ENCODE measurements at places on chromosomes 3 and 15.

- no peak for DNase-seq
- H3K27me3 ChIP-seq = no peaks in the 10 kb centered on the region
- no peak overlapping the region for H3K4me3 ChIP-seq
- H3K4me1 ChIP-seq = no peaks in the 10 kb centered on the region
- no peaks in the 10 kb centered on the region for H3K36me3 ChIP-seq
- no peak overlapping the region for H3K27ac ChIP-seq
Observed at GRCh38 chr15:68259883-68260282, 17.7 kb upstream of the FEM1B start.

- no peaks in the 10 kb centered on the region for H3K27me3 ChIP-seq
- H3K36me3 ChIP-seq = no peaks in the 10 kb centered on the region
- DNase-seq = no peak
Observed at GRCh38 chr3:129462361-129462968, 22.4 kb downstream of the IFT122 start.

GRCh38 chr3:13113346-13114330, 40.4 kb upstream of the IQSEC1 start:
- no peaks in the 10 kb centered on the region for H3K4me1 ChIP-seq
- no peak overlapping the region for H3K4me3 ChIP-seq
- no peaks in the 10 kb centered on the region for H3K27me3 ChIP-seq

GRCh38 chr15:73357999-73358665, 10.6 kb downstream of the HCN4 start:
- no peaks in the 10 kb centered on the region for H3K36me3 ChIP-seq
- no peaks in the 10 kb centered on the region for H3K27me3 ChIP-seq
- DNase-seq = no peak
- no peaks in the 10 kb centered on the region for H3K4me1 ChIP-seq
- no peak overlapping the region for H3K27ac ChIP-seq

- peaks cover 4% of the 10 kb centered on the region for H3K27me3 ChIP-seq
- no peak overlapping the region for H3K27ac ChIP-seq
Observed at GRCh38 chr3:38836561-38836960, 20.5 kb upstream of the SCN10A start.

DNA sequence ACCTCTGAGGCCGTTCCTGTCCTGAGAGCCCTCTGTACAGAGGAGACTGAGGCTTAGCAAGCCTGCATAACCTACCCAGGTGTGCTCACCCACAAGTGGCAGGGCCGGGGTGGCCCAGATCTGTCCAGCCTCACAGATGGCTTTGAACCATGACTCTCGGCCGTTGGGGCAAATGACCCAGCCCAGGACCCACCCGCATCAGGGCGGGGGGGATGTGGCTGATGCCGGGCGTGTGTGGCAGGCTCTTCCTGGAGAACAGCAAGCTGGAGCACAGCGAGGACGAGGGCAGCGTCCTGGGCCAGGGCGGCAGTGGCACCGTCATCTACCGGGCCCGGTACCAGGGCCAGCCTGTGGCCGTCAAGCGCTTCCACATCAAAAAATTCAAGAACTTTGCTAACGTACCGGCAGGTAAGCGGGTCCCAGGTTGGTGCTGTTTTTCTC, 133.5 kb downstream of the LRRK1 start:
- no peaks in the 10 kb centered on the region for H3K27me3 ChIP-seq
- DNase-seq = no peak
- no peak overlapping the region for H3K4me3 ChIP-seq

Data from effector memory CD4-positive, alpha-beta T cell (primary cell).